ENCODE measurements at places on chromosomes 3 and 15.

DNA sequence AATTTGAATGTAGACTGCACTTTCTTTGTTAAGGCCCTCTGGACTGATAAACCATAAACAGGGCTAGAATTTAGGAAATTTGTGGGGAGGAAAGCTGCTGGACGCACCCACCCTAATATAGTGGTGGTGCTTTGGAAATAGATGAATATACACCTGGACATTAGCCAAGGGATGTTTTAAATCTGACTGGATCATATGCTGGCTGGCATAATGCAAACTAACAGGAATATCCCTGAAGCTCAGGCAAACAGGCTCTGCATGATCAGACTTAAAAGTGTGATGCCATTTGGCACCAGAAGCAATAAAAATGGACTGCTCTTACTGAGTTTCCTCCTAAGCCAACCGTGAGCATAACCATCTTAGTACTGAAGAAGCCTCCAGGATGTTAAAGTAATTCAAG is 465.8 kb upstream of the ROBO1 start:
- DNase-seq: no peak

DNA sequence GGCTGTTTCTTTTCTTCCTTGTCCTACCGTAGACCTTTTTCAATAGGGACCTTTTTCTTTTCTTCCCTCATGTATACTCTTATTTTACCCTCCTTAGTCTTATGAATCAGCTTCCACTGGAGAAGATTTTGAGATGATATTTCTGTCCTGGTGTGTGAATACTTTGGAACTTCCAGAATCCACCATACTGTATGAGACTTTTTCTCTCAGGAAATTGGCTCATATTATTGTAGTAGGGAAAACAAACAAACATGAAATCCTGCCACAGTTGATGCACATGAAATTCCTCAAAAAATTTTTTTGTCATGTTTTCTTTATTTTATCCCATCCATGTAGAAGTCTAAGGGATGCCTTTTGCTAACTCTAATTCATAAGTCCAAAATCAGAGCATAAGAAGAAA is 289.3 kb upstream of the PLSCR5 start:
- DNase-seq: no peak

GRCh38 chr15:71697236-71697635 is 113.1 kb upstream of the NR2E3 start:
- no peak for DNase-seq

GRCh38 chr3:100257586-100257985 is 3.2 kb upstream of the TBC1D23 start:
- DNase-seq: no peak

DNA sequence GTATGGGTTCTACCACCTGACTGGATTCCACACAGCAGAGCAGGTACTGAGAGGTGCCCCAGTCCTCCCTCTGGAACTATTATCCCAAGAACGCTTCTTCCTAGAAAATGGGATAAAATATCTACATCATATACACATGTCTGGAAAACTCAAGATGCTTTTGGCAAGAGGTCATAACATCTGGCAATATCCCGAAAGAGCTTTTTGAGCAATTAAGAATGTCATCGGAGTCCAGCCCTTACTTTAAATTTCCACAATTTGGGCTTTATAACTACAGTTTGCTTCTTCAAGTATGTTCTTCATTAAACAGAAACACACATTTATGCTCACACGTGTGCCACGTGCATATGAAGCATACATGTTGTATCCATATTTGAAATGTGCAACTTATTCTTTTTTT is 365.9 kb upstream of the THBS1 start:
- no peak for DNase-seq

DNA sequence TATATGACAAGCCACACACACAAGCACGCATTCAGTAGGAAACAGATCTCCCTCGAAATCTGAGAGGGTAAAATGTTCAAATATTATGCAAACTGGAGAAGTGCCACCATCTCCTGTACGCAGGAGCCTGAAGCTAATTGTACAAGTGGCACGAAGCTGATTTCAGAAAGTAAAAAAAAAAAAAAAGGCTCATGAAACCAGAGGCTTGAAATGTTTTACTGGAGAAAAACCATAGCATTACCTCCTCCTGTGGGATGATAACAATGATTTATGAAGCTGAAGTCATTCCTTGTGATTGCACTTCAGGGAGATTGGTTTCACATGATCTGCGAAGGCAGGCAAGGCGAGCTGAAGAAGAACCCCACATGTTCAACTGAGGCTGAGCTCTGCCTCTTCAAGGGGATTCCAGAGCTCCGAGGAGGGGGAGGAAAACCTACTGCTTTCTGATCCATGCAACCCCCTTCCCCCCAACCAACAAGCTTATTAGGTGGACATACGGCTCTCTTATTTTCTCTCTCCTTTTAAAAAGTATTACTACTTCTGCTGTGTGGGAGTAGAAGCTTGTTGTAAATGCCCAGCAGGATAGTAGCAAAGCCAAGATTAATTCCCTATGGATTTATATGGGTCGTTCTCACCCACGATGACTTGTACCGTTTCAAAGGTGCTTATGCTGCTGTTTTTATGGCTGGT is 101.1 kb downstream of the GREM1 start:
- DNase-seq: no peak

DNA sequence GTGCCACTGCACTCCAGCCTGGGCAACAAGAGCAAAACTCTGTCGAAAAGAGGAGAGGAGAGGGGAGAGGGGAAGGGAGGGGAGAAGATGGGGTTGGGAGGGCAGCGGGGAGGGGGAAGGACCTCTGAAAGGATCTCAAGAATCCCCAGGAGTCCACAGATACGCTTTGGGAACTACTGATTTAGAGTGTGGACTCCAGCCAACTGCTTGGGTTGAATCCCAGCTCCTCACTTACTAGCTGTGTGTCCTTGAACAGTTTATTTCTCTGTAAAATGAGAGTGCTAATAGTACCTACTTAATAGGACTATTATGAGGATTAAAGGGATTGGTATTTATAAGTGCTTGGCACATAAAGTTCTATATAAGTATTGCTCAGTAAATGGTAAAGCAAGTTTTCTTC is 45.0 kb upstream of the FAH start:
- DNase-seq: no peak

GRCh38 chr15:101558221-101558941 is 68.9 kb upstream of the PCSK6 start:
- no peak for DNase-seq

DNA sequence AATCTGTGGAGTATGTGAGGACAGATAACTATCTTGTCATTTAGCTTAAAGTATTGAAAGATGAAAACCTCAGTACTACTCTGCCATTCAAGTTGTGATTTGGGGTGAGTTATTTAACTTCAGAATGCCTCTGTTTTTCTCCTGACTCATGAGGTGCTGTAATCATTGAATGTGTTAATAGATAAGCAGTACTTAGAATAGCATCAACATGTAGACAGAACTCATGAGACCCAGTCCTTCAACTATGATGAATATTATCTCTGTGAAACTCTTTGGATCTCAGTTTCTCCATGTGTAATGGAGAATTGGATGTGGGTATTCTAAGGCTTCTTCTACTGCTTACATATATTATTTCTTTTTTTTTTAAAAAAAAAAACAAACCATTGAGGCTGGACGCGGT is 431.4 kb downstream of the GRM7 start:
- DNase-seq: no peak

- no peak for DNase-seq
These were observed 2.3 kb downstream of the FBXL22 start for GRCh38 chr15:63599401-63600000.

GRCh38 chr3:169583269-169583668 is 80.2 kb downstream of the MECOM start:
- DNase-seq: no peak

DNA sequence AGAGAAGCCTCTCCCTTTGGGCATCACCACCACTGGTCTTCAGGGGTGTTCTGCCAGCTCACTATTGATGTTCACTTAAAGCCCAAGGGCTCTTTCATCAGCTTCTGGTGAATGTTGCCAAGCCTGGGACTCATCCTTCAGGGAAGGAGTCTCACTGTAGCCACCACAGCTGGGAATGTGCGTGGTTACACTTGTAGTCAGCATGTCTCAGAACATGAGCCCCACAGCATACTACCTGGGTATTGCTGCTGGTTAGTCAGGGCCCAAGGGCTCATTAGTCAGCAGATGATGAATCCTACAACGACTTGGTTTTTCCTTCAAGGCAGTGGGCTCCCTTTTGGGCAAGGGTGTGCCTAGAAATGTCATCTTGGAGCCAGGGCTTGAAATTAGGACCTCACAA is 412.9 kb downstream of the VGLL3 start:
- no peak for DNase-seq

- DNase-seq: peak; percentile 50
These were observed 88.4 kb upstream of the RASGRP1 start for GRCh38 chr15:38652998-38653397.

DNA sequence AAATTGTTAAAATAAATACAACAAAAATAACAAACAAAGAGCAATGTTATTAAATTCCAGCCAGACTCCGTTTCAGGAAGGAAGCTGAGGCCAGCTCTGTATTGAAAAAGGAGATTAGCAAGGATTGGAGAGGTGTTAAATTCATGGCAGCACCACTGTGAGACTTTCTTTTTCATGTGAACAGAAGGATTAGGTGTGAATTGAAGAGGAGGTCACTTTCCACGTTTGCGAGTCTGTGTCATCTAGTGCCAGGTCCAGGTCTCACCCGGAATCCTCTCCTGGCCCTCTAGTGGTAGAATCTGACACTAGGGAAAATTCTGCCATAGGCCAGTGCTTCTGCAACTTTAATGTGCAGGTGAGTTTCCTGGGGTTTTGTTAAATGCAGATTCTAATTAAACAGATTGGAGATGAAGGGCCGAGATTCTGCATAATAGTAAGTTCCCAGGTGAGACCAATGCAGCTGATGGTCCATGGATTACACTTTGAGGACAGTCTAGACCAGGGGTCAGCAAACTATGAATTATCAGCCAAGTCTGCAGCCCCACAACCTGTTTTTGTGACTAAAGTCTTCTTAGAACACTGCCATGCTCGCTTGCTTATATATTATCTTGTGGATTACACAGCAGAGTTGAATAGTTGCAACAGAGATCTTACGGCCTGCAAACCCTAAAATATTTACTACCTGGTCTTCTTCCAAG is 9.2 kb upstream of the SLC6A1 start:
- DNase-seq: no peak

DNA sequence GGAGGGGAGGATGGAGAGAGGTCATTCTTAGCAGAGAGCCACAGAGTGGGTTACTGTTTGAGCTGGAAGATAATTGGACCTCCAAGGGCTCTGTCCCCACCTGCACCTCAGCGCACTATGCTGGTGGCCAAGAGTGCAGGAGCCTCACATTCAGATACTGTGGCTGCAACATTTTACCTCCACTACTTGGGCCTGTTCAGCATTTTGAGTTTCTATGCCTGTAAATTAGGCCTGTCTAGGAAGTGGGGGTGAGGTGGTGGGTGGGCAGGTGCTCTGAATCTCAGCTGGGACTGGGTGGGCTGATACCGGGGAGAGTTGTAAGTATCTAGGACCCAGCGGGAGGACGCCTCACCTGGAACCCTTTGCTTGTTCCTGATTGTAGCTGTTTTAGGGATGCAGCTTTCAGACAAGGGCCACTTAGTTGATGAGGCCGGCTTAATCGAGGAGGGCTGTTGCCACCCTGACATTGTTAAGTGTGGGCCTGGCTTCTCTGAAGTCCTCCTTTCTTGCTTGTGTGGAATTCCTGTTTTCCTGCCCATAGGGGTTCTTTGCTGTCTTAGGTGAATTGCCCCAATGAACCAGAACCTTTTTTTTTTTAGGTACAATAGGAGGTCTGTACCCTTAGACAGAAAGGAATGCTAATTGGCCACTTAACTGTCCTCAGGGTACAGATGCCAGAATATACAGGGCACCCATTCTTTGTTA is 83.8 kb downstream of the SMAD3 start:
- no peak for DNase-seq

DNA sequence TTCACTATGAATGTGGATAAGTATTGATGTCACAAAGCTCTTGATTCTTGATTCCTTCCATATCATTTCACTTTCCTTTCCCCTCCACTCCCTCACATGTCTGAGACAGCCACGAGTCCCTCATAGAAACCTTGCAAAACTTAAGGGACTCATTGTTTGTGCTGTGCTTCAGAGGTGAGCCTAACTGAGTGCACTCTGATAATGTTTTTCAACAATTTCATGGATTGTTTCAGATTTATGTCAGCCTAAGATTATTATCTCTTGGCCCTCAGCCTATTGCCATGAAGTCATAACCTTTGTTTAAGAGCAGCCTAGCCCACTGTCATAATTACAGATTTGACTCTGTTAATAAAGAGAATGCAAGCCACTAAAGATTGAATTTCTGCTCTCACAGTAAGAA is 363.6 kb downstream of the MECOM start:
- no peak for DNase-seq

- no peak for DNase-seq
These were observed 10.2 kb upstream of the HERC1 start for GRCh38 chr15:63843901-63844317.

DNA sequence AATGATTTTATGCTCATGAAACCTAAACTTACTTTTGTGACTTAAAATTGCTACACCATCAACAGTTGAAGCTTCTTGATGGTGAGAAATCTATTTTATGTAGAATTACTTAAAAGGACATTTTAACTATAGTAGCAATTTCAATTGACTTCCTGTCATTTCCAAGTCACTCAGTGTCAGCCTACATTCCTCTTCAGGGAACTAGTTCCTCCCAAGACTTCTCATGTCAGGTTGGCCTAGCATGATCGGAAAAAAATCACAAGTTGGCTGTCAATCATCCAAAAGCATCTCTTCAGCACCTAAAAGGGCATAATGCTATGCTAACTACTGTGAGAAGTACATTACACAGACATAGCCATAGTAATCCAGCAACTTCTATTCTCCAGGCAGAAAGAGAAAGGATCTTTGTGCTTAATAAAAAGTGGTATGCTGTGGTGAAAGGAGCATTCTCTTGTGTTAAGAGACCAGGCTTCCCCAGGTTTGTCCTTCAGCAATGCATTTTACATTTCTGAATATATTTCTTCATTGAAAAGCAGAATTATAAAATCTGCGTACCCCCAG is 893.7 kb downstream of the AGBL1 start:
- no peak for DNase-seq

DNA sequence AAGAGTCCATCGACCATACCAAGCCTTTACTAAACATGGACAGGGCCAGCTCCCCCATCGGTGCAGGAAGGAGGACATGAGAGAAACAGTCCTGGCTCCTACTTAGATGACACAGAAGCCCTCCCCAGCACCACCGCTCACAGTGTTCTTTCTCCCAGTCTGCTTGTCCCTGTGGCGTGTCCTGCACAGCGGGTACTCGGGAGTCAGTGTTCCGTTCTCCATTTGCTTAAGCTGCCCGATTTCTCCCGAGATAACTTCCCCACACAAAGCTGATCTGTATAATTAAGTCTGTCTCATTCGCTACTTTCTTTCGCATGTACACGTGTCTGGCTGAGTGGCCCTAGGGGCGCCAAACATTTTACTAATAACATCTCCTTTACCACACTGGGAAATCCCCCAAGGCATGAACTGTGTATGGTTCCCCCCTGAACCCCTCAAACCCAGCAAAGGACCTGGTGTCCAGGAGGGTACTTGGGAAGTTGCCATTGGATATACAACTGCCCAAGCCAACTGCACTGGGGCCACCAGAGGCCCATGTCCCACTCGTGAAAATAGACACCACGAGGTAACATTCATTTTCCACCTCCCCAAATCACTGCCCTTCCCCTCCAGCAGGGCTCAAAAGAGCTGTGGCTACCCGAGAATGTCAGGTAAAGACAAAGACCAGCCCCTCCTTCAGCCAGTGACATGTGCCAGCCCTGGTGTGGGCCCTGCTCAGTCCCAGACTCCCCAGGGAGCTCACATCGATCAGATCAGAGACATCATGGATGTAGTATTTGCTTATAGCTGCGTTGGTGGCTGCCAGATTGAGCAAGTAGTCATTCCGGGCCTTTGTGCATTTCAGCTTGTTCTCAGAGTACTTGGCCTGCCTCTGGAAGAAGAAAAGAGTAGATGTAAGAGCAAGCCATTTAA is 96.5 kb upstream of the RAD18 start:
- DNase-seq: no peak

- no peak for DNase-seq
These were observed 225.0 kb upstream of the ATP11B start for GRCh38 chr3:182568261-182568660.
